Left kidney (tissue), 8 donors: ENCODE measurements at places on chromosomes 7 and 10.

GRCh38 chr10:71771821-71772617 is 1.3 kb downstream of the VSIR start:
- no peak for DNase-seq

DNA sequence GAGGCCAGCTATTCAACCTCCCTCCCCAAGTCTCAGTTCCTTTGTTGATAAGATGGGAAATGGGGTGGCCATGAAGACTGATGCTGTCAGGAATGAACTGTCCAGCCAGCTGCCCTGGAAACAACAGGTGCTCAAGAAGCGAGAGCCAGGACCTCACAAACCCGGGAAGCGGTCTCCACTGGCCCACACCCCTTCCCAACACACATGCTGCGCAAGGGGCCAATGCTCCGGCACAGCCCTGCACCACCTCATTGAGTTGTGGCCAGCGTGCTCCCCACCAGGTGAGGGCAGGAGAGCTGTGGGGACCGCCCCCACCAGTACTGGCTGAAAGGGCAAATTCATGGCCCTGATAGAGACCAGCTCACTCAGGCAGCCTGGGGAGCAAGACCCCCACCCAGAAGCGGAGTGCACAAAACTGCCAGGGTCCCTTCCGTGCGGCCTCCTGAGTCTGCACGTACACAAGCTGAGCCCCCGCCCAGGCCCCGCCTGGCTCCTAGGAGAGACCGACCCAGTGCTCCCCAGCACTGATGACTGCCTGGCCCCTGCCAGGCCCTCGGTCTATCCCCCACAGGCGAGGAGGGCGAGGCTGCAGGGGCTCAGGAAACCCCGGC is 216.6 kb downstream of the MAD1L1 start:
- DNase-seq: no peak

DNA sequence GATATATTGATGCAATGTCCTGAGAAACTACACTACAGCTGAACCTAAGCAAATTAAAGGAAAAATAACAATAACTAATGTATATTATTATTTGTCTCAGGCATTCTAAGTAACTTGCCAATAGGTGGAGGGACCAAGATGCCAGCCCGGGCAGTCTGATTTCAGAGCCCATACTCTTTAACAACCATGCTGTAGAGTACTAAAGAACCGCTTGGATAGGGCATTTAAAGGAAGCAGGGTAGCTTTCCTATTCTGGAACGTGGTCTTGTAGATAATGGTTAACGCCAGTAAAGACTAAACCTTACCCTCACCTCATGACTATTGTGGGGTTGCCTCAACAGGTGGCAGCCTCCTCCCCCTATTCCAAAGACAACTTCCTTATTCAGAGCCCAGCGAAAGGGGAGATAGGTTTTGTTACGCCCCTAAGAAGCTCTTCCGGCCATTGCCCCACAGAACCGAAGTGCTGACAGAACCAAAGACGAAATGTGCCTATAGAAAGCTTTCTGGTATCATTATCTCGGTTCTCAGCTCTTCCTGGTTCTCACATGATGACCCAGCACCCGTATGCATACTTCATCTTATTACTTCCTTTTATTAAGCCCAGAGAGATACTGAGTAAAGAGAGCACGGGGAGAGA is 707 bp upstream of the C1GALT1 start:
- peak; percentile 64 for DNase-seq

DNA sequence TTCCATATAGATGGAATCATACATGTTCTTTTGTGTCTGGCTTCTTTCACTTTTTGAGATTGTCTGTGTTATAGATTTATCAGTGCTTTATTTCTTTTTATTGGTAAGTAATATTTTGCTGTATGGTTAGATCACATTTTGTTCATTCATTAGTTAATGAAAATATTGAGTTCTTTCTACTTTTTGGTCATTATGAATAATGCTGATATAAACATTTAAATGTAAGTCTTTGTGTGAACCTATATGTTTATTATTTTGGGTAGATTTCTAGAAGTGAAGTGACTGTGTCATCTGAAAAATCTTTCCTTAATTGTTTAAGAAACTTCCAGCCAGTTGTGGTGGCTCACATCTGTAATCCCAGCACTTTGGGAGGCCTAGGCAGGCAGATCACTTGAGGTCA is 11.4 kb upstream of the VWDE start:
- no peak for DNase-seq

DNA sequence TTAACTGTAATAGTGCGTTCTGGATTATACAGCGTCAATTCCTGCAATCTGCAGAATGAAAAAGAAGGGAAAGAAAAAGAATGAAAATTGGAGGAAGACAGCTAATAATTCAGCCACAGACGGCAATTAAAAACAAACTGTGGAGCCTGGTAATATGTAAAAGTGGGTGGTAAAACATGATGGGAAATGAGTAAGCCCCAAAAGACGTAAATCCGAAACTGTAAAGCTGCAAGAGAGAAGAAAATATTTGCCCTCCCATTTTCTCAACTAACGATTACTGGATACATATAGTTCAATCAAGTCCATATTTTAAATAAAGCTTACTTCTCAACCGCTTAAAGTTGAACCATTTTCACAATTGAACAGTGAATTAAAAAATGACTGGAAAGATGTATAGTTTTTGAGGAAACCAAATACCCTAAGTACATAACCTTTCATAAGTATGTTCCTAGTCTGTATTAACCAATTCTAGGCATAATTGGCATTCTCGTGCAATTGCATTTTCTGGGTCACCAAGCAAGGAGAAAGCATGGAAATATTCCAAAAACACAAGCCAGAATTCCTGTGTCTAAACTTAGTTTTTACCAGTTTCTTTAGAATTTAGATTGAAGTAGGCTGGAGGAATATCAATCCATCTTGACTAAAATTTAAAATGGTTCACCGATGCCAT is 44.8 kb downstream of the MALSU1 start:
- no peak for DNase-seq
